HepG2 (cell line): ENCODE measurements at places on chromosomes 13 and 19.

GRCh38 chr13:49530457-49530856 lies 34.7 kb downstream of the PHF11 start:
- no peak for DNase-seq

- DNase-seq = peak; percentile 59
Measured at GRCh38 chr13:98201984-98202383, 24.9 kb upstream of the RNF113B start.

DNA sequence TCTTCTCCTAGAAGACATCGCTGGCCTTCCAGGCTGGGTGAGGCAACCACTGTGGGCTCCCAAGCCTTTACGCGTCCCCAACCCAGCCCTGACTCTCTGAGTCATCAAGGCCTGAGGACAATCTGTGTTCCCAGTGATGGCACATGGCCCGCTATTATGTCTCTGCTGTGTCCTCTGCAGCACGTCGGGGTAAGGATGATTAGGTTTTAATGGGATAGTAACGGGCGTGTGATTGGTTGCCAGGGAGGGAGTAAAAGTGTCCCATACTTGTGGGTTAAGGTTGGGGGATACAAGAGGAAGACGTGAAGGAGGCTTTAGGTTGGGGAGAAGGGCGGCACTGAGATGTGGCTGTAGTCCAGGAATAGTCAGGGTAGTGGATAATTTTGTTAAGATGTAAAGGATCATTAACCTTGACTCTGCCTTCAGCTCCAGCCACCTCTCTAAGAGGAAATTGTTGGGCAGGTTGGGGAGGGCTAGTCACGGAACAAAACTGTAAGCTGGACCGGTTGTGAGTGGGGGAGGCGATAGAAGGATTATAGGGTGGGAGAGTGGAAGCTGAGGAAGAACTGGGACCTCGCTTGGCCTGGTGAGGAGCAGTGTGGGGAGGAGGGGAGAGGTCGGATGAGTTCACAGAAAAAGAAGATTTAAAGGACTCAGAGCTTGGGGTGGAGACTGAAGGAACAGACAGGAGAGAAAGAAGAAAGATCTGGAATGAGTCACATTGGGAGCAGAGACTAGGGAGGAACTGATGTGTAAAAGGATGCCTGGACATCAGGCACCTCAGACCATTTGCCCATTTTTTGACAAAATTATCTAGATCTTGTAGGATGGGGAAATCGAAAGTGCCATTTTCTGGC lies 27.9 kb upstream of the IGFL1 start:
- no peak for DNase-seq

- DNase-seq = no peak
Measured at GRCh38 chr13:29513981-29514719, 81.3 kb downstream of the SLC7A1 start.

- no peak for DNase-seq
Measured at GRCh38 chr19:5697890-5698634, 8.0 kb downstream of the RPL36 start.

DNA sequence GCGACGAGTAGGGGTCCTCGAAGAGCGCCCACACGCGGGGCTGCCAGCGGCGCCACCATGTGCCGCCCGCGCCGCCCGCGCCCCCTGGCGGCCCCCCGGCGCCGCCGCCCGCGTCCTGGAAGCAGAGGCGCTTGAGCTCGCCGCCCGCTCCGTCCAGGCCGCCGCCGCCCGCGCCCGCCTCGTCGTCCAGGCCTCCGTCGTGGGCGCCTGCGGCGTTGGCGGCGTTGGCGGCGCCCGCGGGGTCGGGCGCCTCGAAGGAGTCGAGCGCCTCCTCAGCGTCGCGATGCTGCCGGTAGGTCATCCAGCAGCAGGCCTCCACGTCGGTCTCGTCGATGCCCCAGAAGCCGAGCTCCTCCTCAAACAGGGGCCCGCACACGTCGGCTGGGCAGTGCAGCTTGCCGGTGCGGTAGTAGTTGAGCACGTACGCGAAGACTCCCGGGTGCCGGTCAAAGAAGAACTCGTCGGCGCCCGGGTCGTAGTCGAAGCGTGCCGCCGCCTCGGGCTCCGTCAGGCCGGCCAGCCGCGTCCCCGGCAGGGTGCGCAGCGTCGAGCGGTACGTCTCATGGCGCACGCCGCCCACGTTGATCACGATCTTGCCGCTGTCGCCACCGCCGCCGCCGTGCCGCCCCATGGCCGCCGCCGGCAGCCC lies 829 bp downstream of the KCNC3 start:
- no peak for DNase-seq

- peak; percentile 80 for DNase-seq
Measured at GRCh38 chr19:42420055-42420544, 7.1 kb downstream of the LIPE start.

DNA sequence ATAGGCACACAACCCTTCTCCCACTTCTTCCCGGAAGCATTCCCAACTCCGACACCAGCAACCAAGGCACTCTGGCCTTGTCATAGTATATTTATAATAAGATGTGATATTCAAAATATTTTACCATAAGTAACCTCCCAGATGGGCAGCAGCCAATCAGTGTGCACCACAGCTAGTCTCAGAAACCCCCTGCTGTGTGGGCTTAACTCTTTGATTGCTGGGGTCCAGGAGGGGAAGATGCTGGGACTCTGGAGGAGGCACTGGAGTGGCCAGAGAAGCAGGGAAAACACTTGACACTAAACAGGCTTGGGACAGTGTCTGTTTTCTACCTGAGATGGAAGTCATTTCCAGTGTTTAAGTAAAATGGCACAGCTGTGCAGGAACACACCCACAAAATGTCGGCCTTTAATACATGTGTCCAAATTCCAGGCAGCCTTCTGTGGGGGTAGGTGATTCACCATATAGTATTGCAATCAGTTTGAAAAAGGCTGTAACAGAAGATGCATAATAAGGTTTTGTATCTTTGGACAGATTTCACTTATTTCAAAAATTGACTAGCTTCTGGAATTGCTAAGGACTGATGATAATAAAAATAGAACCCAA lies 100.7 kb downstream of the MBNL2 start:
- no peak for DNase-seq

DNA sequence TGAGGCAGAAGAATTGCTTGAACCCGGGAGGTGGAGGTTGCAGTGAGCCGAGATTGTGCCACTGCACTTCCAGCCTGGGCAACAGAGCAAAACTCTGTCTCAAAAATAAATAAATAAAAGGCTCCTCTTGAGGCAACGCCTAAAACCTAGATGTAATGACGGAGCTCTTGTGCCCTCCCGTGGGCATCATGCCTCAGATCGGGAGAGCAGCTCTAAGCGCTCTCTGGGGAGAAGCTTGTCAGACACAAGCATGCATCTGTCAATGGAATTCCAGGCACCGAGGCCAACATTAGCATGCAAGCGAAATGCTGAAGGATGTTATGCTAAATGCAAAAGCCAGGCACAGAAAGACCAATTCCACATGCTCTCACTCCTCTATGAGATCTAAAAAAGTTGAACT lies 45.6 kb upstream of the MRI1 start:
- no peak for DNase-seq

- no peak for DNase-seq
Measured at GRCh38 chr13:106098778-106099177, 436.7 kb downstream of the EFNB2 start.

DNA sequence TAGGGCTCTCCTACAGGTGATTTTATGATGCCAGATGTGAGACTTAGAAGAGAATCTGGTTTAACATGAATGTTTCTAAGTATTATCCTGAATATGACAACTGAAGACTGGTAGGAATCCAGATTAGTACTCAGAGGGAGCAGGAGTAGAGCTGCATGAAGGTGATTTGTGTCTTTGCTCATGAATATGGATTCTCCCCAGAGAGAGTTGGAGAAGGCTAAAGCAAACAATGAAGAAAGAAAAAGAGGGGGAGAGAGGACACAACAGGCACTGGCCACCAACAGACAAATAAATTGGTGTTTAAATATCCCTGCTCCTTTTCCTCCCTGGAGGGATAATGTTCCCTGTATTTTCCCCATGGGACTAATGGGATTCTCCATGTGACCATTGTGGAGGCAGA lies 427.0 kb upstream of the KLF12 start:
- no peak for DNase-seq

DNA sequence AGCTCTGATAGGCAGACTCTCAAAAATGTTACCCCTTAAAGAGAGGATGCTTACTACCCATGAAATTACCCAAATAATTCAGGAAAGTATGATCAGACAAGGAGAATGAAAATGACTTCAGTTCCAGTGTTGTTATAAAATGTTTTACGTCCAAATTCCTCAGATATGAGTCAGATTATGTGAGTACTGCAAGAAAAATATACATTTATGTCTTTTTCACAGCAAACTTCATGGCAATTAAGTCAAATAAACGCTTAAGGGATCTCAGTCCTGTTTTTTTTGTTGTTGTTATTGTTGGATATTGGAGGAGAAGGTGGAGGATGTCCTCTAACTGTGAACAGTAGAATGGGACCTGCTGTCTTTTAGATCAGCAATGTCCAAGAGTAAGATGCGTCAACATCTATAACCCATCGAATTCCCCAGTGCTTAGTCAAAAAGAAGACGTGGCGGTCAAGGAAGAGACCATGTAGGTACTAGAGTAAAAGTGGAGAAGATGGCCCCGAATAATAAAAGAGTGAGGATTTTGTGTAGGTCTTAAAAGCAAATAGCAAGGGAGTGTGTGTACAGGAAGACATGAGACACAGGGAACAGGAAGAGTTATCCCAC lies 215.4 kb upstream of the IRS2 start:
- no peak for DNase-seq

GRCh38 chr19:42657556-42657955 lies 62.8 kb upstream of the CEACAM8 start:
- no peak for DNase-seq

DNA sequence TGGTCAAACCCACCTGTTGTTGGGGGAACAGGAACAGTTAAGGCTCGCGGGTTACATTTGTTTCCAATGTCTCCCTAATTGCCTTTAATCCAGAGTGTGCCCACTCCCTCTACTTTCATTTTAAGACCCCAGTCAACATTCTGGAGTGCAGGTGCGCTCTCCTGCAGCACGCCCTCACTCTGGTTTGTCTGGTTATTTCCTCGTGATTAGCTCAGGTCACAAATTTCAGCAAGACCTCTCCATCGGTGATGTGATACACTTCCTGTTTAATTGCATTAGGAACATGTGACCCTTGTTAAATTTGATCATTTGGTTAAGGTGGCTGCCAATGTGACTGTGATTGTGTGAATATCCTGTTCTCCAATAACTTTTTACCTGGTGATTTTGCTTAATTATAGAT lies 53.0 kb downstream of the TEX29 start:
- DNase-seq = no peak

GRCh38 chr19:46924874-46925547 lies 64.2 kb downstream of the ARHGAP35 start:
- DNase-seq = no peak

GRCh38 chr13:25764378-25764777 lies 287.4 kb downstream of the SHISA2 start:
- no peak for DNase-seq

- no peak for DNase-seq
Measured at GRCh38 chr19:23437901-23438300, 42.6 kb upstream of the ZNF91 start.

GRCh38 chr13:91797567-91797966 lies 399.1 kb downstream of the GPC5 start:
- DNase-seq = no peak

DNA sequence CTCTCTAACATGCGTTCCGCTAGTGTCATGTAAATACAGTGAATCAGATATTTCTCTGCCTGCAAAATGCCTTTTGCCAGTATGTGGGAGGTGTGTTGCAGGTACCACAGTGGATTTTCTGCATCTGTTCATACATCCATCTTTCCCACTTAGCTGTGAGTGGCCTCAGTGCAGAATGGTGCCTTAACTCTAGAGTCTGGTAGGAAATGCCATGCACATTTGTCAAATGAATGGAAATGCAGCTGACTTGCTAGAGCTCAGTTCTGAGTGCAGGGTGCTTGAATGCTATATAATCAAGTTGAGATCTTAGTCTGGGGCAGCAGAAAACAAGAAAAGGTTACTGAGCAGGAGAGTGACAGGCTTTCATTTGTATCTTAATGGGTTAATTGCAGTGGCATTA lies 68.2 kb downstream of the LRCH1 start:
- DNase-seq = no peak

- no peak for DNase-seq
Measured at GRCh38 chr13:38980750-38981078, 9.9 kb downstream of the STOML3 start.

GRCh38 chr19:2345076-2345475 lies 15.0 kb upstream of the TMPRSS9 start:
- DNase-seq = no peak

- DNase-seq = no peak
Measured at GRCh38 chr19:28823338-28823961, 389.5 kb downstream of the UQCRFS1 start.

DNA sequence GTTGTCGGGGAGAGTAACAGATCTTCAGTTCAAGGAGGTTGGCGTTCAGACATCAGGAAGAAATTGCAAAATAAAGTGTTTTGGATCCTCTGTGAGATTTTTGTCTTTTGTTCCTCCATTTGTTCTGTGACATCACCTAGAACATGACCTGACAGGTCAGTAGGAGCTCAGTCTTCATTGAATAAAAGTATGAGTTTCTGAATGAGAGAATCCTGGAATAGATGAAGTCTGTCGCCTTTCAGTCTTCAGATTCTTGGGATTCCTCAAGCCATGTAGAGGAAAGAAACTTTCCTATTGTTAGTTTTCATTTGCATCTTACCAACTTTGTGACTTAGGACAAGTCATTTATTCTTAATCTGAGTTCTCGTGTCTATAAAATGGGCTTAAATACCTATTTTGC lies 14.4 kb downstream of the ARHGAP35 start:
- DNase-seq = no peak

DNA sequence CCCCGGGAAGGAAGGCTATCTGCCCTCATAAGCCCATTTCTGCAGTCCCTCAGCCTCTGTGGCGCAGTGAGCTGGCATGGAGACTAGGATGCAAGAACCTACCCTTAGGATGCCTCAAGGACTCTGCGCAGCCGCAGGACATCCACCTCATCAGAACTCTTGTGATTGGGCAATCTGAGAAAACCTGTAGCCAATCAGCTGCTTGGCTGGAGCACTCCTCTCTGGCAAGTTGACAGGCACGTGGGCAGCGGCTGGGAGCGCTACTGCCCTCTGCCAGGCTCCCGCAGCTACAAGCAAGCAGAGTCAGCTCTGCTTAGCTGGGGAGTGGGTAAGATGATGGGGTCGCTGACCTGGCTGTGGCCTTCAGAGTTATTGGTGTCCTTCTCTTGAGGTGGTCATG lies 1.5 kb upstream of the ECSIT start:
- peak; percentile 95 for DNase-seq

GRCh38 chr19:17333611-17334413 lies 843 bp downstream of the ANO8 start:
- no peak for DNase-seq

DNA sequence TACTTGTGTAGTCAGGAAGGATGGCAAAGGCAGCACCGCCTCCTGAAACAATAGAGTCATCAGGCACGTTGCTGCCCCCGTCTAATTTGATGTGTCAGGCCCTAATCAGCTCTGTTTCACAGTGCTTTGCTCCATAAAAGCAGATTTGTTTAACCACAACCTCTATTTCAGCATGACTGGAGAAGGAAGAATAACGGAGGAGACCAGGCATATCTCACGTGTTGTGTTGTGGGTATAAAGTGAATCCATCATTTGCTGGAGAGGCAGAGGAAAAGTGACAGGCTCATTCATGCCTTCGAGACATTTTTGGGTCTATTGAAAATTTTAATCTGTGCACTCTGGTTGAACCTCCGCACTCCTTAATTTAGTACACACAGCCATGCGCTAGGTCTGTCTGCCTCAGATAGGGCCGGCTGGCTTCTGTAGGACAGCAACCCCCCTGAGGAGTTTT lies 940.4 kb upstream of the SLC10A2 start:
- DNase-seq = no peak

- no peak for DNase-seq
Measured at GRCh38 chr19:9836021-9836420, 903 bp downstream of the PIN1 start.

GRCh38 chr13:27130223-27130978 lies 41.2 kb downstream of the USP12 start:
- DNase-seq = no peak
